ENCODE measurements at places on chromosomes 1 and 21. TPM values are rescaled to one million over a fixed set of nuclear protein-coding genes. Genes with fewer than 3 reads are reported as not detected.

RIPPLY3 gene
- total RNA-seq, result 0.64 TPM

DNA sequence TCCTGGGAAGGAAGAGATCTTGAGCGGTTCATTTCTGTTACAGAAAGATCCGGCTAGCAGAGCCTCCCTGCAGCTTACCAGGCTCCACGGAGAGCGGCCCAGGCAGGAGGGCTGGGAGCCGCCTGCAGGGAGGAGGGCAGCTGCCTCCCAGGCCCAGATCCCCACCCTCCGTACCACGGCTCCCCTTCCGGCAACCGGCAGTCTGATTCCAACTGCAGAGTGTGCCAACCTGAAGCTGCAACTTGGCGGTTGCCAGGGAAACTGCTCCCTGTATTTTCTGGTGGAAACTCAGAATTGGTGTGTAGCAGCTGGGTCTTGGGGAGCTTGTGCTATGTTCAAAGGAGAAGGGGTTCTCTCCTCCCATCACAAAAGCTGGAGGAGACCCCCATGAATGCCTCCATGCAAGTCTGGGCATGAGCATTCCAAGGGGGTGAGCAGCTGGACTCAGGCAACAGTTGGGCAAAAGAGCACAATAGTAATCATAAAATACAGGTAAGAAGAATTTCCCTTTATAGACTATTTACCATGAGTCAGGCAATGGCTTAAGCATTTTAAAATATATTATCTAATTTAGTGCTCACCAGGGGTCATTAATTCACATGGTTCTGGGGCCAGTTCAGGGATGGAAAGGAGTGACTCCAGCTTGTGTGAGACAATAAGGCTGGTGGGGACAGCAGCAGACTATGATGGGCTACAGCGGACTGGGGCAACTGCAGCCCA, 46.1 kb upstream of the KAZN start:
- DNase-seq, result peak; percentile 54

DNA sequence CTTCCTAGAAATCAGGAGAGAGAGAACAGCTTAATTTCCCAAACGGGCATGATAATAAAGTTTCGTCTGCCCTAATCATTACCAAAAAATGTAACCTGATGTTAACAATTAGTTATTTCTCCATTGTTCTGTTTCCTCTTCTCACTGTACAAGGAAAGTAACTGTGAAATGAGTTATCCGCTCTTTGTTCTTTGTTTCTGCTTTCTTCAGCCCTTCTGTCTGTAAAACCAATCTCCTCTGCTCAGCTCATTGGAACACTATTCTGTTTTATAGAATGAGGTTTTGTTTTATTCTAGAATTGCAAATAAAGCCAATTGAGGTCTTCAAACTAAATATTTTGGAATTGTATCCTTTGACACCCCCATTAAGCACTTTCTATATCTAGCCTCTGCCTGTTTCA, 8.8 kb upstream of the THEM4 start:
- no peak for DNase-seq

GRCh38 chr1:181151378-181152326, 63.2 kb downstream of the IER5 start:
- peak; percentile 66 for DNase-seq
